ENCODE measurements at places on chromosomes 6 and 20.

DNA sequence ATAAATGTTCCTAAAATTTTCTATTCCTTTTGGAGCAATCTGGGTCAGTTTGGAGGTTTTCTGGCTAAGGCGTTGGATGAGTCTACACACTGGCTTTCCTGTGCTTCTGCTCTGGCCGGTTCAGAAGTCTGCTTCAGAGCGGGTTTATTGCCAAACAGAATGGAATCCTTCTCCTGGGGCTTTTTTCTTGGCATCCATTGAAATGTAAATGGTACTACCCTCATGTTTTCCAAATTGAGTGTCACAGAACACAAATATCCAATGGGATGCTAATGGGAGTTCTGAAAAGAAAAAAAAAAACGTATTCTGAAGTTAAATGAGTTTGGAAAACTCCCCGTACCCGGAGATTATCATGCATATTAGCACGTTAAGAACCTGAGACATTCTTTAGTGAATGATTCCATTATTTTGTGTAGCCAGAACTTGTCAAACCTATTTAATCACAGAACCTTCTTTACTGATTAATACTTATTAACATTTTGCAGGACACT, 930.3 kb downstream of the QKI start:
- DNase-seq = no peak

DNA sequence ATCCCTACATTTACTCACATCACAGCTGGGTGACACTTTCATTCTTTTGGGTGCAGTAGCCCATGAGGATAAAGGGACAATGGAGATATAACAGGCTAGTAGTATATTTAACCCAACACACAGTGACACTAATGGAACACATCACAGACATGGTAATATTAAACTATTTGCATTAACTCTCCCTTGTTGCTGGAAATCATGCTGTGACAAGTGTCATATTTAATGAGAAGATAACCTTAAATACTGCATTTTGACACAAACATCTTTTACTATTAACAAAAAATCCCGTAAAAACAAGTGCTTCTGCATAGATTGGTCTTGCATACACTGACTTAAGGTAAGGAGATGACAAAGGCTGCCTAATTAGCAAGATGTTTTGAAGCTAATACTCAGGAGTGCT, 45.5 kb downstream of the CNR1 start:
- no peak for DNase-seq

DNA sequence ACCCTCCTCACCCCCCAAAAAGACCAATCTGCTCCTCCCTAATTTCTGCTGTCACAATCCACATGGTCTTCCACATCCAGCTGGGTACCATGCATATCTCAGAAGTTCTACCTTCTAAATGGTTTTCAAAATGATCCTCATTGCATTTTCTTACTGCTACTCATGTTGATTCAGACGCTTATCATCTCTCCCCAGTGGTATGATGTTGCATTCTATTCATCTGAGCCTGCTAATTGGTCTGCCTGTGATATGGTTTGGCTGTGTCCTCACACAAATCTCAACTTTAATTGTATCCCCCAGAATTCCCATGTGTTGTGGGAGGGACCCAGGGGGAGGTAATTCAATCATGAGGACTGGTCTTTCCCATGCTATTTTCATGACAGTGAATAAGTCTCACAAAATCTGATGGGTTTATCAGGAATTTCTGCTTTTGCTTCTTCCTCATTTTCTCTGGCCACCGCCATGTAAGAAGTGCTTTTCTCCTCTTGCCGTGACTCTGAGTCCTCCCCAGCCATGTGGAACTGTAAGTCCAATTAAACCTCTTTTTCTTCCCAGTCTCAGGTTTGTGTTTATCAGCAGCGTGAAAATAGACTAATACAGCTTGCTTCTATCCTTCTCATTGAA, 41.4 kb upstream of the CLIC5 start:
- no peak for DNase-seq

- no peak for DNase-seq
These were observed 76.9 kb downstream of the HFE start for GRCh38 chr6:26164120-26164505.

GRCh38 chr6:51045548-51045947, 226.9 kb downstream of the TFAP2B start:
- no peak for DNase-seq

- DNase-seq = no peak
These were observed 171.3 kb downstream of the TMEM242 start for GRCh38 chr6:157151989-157152388.

DNA sequence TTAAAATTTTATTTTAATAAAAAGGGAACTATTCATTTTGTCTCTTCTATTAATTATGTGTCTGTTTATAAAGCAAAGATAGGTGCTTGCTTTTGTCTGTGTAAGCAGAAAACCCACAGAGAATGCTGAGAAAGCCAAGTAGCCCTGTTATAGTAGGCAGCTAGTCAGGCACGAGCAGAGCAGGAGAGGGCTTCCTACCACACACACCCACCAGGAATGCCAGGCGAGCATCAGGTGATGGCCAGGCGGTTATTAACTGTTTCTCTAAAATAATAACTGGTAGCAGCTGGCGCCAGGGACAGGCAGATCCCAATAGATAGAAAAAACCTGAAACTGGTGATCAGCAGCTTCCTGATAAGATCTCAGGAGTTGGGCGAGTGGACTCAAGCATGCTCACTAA, 15.7 kb downstream of the C6orf15 start:
- no peak for DNase-seq
